ENCODE measurements at places on chromosomes 1 and 21.

GRCh38 chr21:32135401-32136363, 143.2 kb downstream of the MIS18A start:
- DNase-seq, result no peak

GRCh38 chr1:43048601-43049011, 89.9 kb upstream of the SLC2A1 start:
- no peak for DNase-seq

GRCh38 chr21:31184459-31184858, 146.2 kb upstream of the KRTAP19-8 start:
- peak; percentile 74 for DNase-seq

- DNase-seq, result peak; percentile 51
These were observed at the start of gene C1orf56 for GRCh38 chr1:151047591-151047924. Gene C1orf56 (plus strand): TSS chr1:151047751. CDS start chr1:151047848, 97 bp downstream.

DNA sequence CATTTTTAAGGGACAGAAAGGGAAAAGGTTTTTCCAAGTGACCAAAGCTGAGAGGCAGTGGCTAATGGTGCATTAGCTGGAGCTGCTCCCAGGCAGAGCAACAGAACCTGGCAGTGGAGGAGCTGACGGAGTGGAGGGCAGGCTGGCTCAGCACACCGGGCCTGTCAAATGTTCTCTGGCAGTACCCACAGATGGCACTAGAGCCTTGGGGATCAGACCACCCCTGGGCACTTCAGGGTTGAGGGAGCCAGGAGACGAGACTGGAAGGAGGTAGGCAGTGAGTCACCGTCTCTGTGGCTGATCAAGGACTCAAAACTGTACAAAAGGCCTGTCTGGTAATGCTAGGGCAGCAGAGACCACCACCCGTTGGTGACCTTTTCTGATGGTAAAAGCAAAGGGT, 121.7 kb upstream of the KIAA0040 start:
- DNase-seq, result no peak

- DNase-seq, result peak; percentile 70
These were observed 717 bp upstream of the BATF3 start for GRCh38 chr1:212700223-212700891.

DNA sequence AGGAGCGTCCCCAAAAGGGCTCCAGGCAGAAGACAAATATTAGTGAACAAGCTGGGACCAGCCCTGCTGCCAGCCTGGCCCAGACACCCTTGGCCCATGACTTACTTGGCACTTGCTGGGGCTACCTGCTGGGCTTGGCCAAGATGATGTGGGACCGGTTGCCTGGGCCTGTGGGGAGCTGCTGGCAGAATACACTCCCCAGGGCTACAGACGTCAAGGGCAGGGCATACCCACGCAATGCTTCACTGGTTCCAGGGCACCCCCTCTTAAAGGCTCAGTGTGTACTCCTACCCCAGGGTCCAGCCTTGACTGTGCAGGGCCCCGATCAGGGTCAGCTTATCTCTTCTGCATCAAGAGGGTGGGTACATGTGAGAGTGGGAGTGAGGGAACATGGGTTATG, 106.5 kb upstream of the SLC2A1 start:
- no peak for DNase-seq

Data from activated T-cell treated with anti-CD3 and anti-CD28 coated beads for 48 hours (primary cell).